Esophagus muscularis mucosa (tissue), 4 donors: ENCODE measurements at places on chromosomes 2 and 18. TPM values are rescaled to one million over a fixed set of nuclear protein-coding genes. Genes with fewer than 3 reads are reported as not detected.

The TEKT4 gene
- total RNA-seq, result not detected

The AMER3 gene
- total RNA-seq, result not detected

The FECH gene
- 30.7 TPM for total RNA-seq

The LTBP1 gene
- total RNA-seq, result 294 TPM

DNA sequence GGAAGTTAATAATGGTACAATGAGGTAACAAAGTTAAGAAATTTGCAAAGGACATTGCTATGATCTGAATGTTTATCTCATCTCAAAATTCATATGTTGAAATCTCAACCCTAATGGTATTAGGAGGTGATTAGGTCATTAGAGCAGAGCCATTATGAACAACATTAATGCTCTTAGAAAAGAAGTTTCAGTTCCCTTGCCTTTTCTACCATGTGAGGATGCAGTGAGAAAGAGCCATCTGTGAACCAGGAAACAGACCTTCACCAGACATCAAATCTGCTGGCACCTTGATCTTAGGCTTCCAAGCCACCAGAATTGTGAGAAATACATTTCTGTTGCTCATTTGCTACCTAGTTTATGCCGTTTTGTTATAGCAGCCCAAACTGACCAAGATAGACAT, 757.6 kb downstream of the NR4A2 start:
- DNase-seq, result no peak

DNA sequence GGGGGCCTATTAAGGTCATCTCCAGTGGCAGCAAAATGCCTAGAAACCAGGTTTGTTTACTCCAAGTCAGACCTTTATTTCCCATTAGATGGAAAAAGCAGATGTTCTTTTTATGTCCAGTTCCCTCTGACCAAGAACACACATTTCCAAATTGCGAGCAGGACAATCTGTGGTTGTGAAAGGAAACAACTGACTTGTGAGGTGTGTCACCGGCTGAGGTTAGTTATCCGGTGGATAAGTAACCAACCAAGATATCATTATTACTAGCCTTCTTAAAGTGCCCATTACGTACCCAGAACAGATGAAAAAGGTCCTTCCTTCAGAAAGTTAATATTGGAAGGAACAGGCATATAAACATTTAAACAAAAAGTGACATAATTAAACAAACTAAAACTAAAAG, 112.9 kb downstream of the THADA start:
- DNase-seq, result no peak

DNA sequence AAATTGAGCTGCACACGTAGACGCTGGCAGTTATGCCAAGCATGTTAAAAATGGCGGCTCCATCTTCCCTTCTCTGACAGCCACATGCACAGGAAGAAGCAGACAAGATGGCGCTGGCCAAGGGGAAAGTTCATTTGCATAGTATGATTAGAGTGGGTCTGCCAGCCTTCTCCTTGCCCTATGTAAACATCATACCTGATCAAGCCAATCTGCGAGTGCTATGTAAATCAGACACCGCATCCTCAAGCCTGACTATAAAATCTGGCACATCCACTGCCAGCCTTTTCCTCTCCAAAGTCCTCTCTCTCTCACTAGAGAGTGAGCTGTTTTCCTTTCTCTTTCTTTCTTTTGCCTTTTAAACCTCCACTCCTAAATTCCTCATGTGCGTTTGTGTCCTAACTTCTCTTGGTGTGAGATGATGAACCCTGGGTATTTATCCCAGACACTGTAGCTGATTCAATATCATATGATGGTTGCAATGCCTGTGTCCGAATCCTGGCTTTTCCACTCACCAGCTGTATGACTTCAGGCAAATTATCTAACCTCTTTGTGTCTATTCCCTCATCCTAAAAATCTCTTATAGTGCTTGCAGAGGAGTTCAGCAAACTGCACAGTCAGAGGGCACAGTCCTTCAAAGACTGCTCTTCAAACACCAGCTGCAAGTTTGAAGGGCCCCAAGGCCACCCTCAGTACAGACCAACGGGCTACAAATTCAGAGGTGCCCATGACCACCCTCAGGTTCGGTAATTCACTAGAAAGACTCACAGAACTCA, 39.3 kb upstream of the ITSN2 start:
- no peak for DNase-seq

GRCh38 chr2:187871506-187871905, 317.3 kb upstream of the TFPI start:
- no peak for DNase-seq

GRCh38 chr18:50855976-50856757, 22.8 kb upstream of the ME2 start:
- DNase-seq, result no peak
